ENCODE measurements at places on chromosomes 16 and 17. TPM values are rescaled to one million over a fixed set of nuclear protein-coding genes. Genes with fewer than 3 reads are reported as not detected.

GRCh38 chr17:16019347-16019746 lies 19.7 kb downstream of the TTC19 start:
- no peak overlapping the region for H3K4me3 ChIP-seq
- H3K4me1 ChIP-seq = no peaks in the 10 kb centered on the region
- no peak for DNase-seq

DNA sequence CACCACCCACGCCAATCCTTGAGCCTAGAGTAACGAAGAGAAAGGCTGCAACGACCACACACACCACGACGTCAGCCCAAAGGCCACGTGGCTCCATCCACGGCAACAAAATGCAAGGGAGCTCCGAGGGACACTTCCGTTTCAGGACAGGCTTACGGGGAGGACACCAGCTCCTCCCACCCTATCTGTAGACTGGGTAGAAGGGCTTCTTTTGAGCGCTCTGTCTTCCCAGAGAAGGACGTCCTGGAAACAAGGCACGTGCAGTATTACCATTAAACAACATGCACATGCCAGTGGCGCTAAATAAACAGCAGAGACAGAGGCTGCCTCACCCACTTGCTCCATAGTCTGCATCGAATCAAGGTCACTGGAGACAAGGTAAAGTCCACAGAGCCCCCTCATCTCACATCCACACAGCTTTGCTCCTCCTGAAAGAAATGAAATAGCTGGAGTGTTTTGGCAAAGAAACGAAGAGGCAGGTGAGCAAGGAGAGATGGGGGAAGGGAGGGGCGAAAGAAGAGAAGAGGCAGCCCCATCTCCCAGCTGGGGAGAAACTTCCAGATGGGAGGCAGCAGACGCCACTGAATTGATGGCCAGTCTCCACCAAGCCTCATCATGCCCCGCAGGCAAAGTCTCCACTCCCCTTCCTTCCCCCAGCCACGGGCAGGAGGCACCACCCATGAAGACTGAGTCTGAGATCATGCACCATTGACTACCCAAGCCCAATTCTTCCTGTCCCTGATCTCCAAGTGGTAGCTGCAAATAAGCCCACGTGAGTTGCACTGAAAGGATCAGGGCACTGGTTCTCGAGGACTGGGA lies 24.0 kb downstream of the ZFHX3 start:
- H3K27me3 ChIP-seq = peaks cover 86% of the 10 kb centered on the region
- no peak overlapping the region for H3K27ac ChIP-seq
- DNase-seq = no peak
- no peak overlapping the region for H3K4me3 ChIP-seq
- no peaks in the 10 kb centered on the region for H3K36me3 ChIP-seq
- peaks cover 35% of the 10 kb centered on the region for H3K4me1 ChIP-seq

- H3K27me3 ChIP-seq = peaks cover 29% of the 10 kb centered on the region
- peak; percentile 19 for DNase-seq
- peaks cover 43% of the 10 kb centered on the region for H3K4me1 ChIP-seq
- peak overlapping the region; percentile 67 for H3K4me3 ChIP-seq
- H3K27ac ChIP-seq = peak overlapping the region; percentile 94
- no peaks in the 10 kb centered on the region for H3K36me3 ChIP-seq
These were observed 1.2 kb upstream of the YPEL2 start for GRCh38 chr17:59330053-59330942.

DNA sequence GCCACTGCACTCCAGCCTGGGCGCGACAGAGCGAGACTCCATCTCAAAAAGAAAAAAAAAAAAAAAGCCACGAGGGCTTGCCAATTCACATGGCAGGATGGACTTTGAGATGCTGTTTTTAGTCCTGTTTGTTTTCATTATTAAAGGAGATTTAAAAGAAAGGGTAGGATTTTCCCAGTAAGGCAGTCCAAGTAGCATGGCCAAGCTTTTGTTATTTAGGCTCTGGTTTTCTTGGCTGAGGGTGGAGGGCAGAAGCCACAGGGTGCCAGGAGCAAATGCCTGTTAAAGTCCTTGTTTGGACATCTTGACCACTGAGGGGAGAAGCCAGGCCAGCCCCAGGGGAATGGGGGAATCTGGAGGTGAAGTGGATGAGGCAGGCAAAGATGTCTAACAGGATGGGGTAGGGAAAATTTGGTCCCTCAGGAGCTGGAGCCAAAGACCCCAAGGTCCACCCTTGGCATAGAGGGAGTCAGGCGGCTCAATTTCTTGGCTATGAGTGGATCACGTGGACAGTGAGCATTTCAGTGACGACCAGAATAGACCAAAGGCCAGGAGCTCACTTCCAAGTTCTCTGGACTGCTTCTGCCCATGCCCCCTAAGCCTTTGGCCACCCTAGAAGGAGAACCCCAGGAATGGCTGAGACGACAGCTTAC lies 20.8 kb upstream of the PLLP start:
- H3K36me3 ChIP-seq = no peaks in the 10 kb centered on the region
- H3K27me3 ChIP-seq = peaks cover 7% of the 10 kb centered on the region
- H3K27ac ChIP-seq = no peak overlapping the region
- DNase-seq = no peak
- H3K4me3 ChIP-seq = no peak overlapping the region
- peaks cover 10% of the 10 kb centered on the region for H3K4me1 ChIP-seq

GRCh38 chr16:49874613-49875237 lies 18.8 kb upstream of the ZNF423 start:
- no peaks in the 10 kb centered on the region for H3K36me3 ChIP-seq
- H3K27ac ChIP-seq = no peak overlapping the region
- peaks cover 9% of the 10 kb centered on the region for H3K27me3 ChIP-seq
- H3K4me1 ChIP-seq = peaks cover 4% of the 10 kb centered on the region
- no peak for DNase-seq

GRCh38 chr17:45096141-45096540 lies 35.0 kb downstream of the NMT1 start:
- H3K27me3 ChIP-seq = no peaks in the 10 kb centered on the region
- H3K27ac ChIP-seq = no peak overlapping the region
- DNase-seq = no peak
- no peaks in the 10 kb centered on the region for H3K4me1 ChIP-seq
- H3K4me3 ChIP-seq = no peak overlapping the region
- peaks cover 75% of the 10 kb centered on the region for H3K36me3 ChIP-seq

DNA sequence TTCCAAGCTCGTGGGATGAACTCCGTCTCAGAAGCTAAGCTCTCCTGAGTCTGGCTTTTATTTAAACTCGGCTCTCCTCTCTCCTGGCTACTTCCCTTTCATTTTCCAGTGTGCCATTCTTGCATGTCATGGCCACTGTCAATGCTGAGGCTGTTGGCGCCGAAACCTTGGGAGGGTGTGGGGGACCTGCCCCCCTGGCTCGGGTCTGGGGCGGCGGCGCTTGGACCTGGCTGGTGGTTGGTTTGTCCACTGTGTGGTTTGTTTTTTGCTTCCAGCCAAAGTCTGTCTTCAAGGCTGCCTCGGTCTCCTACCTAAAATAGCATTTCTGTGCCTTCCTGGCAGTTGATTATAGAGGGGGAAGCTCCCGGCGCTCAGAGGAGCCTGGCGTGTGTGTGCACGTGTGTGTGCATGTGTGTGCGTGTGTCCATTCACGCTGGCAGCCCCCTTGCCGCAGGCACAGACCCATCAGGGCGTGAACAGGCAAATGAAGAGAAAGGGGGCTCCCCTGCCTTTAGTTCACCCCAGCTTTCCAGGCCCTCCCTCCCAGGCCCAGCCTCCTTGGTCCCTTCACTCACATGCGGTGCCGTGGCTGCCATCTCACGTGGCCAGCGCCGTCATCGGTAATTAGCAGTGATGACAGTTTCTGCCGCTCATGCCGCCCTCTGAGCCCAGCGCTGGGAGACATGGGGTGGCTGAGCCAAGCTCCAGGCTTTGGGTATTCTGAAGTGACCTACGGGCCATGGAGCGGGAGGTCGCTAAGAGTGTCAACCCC lies 179.9 kb downstream of the SEC14L1 start:
- DNase-seq = peak; percentile 7
- no peaks in the 10 kb centered on the region for H3K27me3 ChIP-seq
- H3K36me3 ChIP-seq = no peaks in the 10 kb centered on the region
- H3K27ac ChIP-seq = no peak overlapping the region
- H3K4me3 ChIP-seq = no peak overlapping the region

GRCh38 chr17:33267271-33267790 lies 25.8 kb downstream of the ASIC2 start:
- peaks cover 5% of the 10 kb centered on the region for H3K4me1 ChIP-seq
- no peaks in the 10 kb centered on the region for H3K27me3 ChIP-seq
- H3K27ac ChIP-seq = no peak overlapping the region
- DNase-seq = no peak

- peak overlapping the region; percentile 40 for H3K27ac ChIP-seq
- no peak overlapping the region for H3K4me3 ChIP-seq
- no peaks in the 10 kb centered on the region for H3K27me3 ChIP-seq
- no peaks in the 10 kb centered on the region for H3K36me3 ChIP-seq
- peaks cover 19% of the 10 kb centered on the region for H3K4me1 ChIP-seq
These were observed 4.8 kb upstream of the ATP2A3 start for GRCh38 chr17:3968886-3969524.

DNA sequence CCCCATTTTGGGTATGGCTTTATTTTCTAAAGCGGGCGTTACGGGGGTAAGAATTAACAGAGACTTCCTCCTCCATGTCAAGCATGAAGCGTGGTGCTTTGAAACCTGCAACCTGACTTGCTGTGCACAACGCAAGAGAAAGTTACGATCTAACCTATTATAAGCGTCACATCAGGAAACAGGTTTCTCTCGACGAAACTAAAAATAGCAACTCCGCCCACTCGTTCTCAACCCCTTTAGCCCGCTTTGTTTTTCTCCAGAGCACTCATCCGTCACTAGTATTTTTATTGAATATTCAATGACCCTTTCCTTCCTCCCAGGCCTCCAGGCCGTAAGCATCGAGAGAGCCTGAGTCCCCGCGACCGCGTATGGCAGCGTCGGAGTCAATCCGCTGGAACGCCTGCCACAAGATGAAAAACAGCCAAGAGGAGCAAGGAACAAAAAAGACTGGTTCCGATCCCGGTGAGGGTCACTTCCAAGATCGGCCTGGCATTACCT lies 555 bp downstream of the NUP88 start:
- H3K4me3 ChIP-seq = peak overlapping the region; percentile 100
- peaks cover 11% of the 10 kb centered on the region for H3K4me1 ChIP-seq
- no peaks in the 10 kb centered on the region for H3K27me3 ChIP-seq
- peaks cover 26% of the 10 kb centered on the region for H3K36me3 ChIP-seq

DNA sequence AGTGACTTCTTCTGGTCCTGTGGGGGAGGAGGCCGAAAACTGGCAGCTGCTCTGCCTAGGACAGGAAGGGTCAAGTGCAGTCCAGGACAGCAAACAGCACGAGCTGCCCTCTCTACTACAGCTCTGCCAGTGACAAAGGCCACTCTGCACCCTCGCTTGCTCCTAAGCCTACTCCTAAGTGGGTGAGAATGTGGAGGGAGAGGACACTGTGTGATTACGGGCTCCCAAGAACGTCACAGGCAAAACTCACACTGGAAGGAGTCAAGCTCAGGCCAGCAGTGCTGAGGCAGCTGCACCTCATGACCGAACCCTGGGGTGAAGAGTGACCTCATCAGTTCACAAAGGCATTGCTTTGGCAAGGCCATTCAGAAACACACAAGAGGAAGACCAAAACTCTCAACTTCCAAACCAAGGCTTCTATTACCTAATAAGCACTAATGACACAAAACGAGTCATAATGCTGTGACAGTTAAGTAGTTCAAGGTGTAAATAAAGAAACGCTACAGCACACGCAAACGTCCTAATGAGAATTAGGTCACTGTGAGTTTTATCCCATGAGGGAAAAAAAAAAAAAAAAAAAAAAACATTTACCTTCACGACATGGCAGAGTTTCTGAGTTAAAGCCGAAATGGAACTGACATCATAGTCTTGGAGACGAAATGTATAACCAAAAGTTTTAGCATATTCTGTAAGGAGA lies 35.1 kb downstream of the MARF1 start:
- DNase-seq = no peak
- no peaks in the 10 kb centered on the region for H3K27me3 ChIP-seq
- H3K4me3 ChIP-seq = no peak overlapping the region
- no peak overlapping the region for H3K27ac ChIP-seq
- peaks cover 66% of the 10 kb centered on the region for H3K36me3 ChIP-seq
- no peaks in the 10 kb centered on the region for H3K4me1 ChIP-seq

GRCh38 chr17:72942579-72942978 lies 149.9 kb downstream of the SLC39A11 start:
- no peaks in the 10 kb centered on the region for H3K27me3 ChIP-seq
- H3K27ac ChIP-seq = no peak overlapping the region
- peaks cover 23% of the 10 kb centered on the region for H3K4me1 ChIP-seq
- no peak for DNase-seq
- no peak overlapping the region for H3K4me3 ChIP-seq

DNA sequence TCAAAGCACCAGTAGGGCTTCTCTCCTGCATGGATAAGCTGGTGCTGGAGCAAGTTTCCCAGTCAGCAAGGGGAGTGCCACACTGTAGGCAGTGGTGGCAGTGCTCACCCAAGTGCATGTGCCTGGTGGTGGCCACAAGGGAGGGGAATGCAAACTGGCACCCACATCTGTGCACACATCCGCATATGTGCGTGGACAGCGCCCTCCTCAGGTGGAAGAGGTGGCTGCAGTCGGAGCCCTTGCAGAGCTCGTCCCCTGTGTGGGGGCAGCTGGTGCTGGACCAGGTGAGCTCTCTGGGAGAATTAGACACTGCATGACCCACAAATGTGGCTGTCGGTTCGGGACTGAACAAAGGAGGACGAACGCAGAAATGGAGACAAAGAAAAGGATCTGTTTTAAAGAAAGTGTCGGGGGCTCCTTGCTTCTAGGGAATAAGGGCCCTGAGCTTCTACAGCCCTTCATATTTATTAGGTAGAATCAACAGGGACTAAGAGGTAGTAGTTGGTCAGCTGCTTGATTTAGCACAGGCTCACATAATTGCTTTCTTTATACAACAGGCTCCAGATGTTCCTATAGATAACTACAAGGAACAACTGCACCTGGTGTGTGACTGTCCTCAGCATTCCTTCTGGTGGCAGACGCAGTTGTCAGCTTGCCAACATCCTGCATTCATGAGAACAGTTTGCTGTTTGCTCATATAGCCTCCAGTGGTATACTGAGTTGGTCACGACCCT lies 5.3 kb upstream of the ZNF689 start:
- H3K4me3 ChIP-seq = no peak overlapping the region
- no peak overlapping the region for H3K27ac ChIP-seq
- peaks cover 1% of the 10 kb centered on the region for H3K4me1 ChIP-seq
- no peaks in the 10 kb centered on the region for H3K36me3 ChIP-seq
- peaks cover 17% of the 10 kb centered on the region for H3K27me3 ChIP-seq
- peak; percentile 98 for DNase-seq

GRCh38 chr16:49671333-49671732 lies 184.6 kb downstream of the ZNF423 start:
- H3K4me1 ChIP-seq = peaks cover 12% of the 10 kb centered on the region
- no peak for DNase-seq
- no peaks in the 10 kb centered on the region for H3K36me3 ChIP-seq
- no peaks in the 10 kb centered on the region for H3K27me3 ChIP-seq

OR1G1 gene
- total RNA-seq = not detected

DNA sequence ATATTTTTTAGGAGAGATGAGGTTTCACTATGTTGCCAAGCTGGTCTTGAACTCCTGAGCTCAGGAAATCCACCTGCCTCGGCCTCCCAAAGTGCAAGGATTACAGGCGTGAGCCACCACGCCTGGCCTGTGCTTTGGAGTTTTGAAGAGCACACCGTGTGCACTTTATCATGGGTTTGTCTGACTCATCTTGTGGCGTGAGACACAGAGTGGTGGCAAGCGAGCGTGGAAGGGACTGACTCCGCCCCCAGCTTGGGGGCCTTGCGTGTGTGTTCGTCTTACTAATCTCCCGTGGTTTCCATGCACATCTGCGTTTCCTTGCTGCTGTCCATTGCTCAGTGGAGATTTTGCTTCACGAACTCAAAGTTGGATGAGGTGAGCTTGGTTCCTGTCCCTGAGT lies 22.9 kb downstream of the CRAMP1 start:
- H3K27ac ChIP-seq = no peak overlapping the region
- no peaks in the 10 kb centered on the region for H3K27me3 ChIP-seq
- no peak overlapping the region for H3K4me3 ChIP-seq
- no peaks in the 10 kb centered on the region for H3K4me1 ChIP-seq
- peaks cover 44% of the 10 kb centered on the region for H3K36me3 ChIP-seq
